NCI-H446 (cell line): ENCODE measurements at places on chromosomes 16 and 17.

GRCh38 chr16:7088711-7089110, 243.9 kb upstream of the RBFOX1 start:
- no peak for DNase-seq

- DNase-seq = no peak
Observed at GRCh38 chr16:72612256-72612655, 435.7 kb downstream of the ZFHX3 start.

DNA sequence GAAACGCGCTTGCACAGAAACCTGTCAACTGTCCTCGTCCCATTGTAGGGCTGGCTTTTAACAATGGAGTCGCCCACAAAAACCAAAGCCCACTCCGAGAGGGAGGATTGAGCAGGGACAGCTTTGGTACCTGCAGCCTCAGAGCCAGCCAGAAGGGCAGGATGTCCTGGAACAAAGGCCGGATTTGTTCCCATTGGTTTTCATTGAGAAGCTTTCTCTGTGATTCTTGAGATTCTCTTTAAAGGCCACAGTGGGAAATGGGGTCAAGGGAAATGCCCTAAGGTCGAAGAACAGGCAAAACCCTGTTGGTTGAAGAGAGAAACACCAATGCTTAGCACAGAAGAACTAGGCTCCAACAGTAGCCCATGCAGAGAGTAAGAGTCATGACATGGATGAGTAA, 65.4 kb downstream of the C16orf78 start:
- DNase-seq = no peak

- no peak for DNase-seq
Observed at GRCh38 chr17:76238847-76239537, 1.3 kb downstream of the RNF157 start.

- no peak for DNase-seq
Observed at GRCh38 chr16:15924996-15925395, 24.4 kb upstream of the ABCC1 start.

DNA sequence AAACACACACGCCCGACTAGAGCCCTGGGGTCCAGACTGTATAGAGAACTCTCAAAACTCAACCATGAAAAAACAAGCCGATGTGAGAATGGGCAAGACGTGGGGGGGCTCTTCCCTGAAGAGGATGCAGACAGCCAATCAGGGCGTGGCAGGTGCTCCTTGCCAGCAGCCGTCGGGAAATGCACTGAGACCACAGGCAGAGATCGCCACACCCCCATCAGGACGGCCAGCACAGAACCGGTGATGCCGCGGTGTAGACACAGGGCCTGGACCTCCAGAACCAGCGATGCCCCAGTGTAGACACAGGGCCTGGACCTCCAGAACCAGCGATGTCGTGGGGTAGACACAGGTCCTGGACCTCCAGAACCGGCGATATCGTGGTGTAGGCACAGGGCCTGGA, 169.2 kb downstream of the LAT start:
- no peak for DNase-seq

DNA sequence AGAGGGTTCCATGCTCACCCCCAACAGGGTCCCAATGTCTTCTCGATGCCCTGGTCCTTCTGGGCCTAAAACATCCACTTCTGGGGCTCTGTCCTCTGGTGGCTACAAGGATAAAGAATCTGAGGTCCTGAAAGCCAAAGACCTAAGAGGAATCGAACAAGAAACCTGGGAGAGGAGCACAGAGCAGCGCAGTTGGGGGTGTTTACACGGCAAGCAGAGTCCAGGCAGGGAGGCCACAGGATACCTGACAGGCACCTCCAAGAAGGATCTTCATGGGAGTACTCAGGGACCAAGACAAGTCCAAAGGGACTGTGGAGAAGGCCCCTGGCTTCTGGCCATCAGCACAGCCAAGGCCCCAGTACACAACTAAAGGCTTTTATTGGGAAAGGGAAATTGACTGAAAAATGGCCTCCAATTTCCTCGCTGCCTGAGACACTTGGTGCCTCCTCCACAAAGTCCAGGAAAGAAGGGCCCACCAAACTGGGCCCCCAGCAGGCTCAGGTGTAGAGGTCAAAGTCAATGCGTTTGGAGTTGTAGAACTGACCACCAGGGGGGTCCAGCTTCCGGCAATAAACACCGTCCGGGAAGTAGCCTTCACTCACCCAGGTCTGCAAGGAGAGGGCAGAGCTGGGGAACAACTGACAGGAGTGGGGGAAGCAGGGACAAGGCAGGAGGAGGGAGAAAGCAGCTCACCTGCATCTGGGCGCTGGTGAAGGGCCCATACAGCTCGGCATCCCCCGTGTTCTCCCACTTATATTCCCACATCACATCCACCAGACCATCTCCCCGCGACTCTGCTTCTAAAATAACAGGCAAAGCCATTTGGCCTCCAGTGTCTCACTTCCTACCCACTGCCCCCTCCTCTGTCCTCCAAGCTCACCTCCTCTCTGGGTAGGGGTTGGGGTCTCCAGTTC, 2.4 kb downstream of the CD2BP2 start:
- DNase-seq = no peak

GRCh38 chr17:33949100-33949499, 306.0 kb upstream of the CCL2 start:
- no peak for DNase-seq

DNA sequence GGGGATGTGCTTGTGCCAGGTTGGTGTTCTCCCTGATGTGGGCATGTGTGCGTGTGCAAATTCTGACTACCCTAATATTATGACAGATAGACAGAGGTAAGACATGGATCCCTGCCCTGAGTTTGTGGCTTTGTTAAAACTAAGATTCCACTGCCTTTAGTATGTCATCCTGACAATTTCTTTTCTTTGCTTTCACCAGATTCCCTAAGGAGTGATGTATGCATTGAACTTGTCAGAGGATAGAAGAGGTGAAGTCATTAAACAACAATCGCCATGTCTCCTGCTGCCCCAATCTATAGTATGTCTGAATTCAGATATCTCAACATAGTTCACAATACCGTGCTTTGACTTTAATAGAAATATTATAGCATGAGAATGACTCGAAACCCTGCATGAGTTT, 137.1 kb upstream of the ELAC2 start:
- DNase-seq = no peak

DNA sequence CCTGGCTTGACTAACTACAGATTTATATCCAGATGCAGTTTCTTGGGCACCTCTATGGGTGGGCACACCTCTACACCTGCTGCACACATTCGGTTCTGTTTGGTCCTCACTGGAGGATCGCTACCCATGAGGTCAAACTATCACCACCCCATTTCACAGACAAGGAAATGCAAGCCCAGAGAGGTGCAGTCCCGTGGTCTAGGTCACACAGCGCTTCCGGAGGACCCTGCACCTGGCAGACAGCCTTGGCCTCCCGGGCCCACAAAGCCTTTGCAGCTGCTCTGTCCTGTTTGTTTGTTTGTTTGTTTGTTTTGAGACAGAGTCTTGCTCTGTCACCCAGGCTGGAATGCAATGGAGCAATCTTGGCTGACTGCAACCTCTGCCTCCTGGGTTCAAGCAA, 39.3 kb upstream of the JPH3 start:
- no peak for DNase-seq

DNA sequence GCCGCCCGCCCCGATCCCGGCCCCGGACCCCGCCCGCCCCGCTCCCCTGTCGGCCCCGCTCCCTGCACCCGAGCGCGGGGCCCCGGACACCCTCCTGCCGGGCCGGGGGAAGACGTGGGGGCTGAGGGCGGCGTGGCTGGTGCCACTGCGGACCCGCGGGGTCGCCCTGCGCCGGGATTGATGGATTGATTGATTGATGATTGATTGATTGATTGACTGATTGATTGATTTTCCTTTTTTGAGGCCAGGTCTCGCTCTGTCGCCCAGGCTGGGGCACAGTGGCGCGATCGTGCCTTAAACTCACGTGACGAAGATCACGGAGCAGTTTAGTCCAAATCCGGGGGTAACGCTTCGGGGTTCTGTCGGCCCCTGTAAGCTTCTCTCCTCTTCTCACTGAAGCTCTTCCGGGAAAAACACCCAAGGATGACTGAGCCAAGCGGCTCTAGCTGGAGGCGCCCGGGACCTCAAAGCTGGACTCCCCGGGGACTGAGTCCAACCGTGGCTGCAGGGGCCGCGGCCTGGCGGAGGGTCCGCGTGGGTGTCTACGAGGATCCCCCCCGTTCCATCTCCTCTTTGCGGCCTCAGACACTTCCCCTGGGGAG, 40.2 kb upstream of the BHLHA9 start:
- no peak for DNase-seq

- no peak for DNase-seq
Observed at GRCh38 chr16:86595983-86596605, 17.7 kb downstream of the FOXL1 start.

DNA sequence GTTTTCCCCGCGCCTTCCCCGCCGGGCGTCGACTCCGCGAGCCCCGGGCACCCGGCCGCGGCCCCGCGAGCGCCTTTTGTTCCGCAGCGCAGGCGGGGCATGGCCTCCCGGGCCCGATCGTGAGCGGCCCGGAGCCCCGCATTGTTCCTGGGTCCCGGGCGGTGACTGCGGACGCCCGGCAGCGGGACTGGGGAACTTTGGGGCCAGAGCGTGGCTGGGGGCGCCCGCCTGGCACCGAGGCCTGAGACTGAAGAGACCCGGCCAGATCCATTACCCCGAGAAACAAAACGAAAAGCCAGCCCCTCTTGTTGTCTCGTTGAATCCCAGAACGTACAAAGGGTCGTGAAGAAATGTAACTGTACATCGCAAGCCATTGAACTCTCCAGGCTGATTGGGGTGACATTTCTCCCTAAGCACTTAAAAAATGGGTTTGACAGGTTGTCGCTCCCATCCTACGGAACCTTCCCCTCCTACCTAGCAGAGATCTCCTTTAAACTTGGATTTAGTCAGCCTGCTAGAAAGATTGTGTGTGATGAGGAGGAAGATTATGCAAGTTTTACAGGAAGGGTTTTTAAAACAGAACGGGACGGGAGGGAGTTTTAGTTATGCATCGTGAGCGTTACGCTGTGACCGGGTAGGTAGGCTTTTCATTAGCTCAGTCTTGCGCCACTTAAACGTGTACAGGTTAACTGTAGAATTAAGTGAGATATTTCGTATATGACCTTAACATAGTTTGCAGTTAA, 825 bp downstream of the METTL9 start:
- no peak for DNase-seq

DNA sequence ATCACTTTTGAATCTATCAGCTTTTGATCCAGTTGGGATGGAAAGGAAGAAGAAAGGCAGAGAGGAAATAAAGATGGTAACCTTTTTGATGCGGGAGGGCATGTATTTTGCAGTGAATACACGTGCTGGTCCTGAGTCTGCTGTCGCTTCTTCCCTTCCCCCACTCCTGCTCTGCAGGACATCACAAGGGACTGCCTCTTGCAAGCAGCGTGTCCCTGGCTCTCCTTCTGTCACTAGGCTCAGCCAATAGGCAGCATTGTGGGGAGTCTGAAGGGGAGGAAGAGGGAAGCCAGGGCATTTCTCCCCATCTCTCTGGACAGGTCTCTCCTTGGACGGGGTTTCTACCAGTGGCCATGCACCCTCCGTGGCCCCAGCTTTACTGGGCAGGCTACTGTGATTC, 15.7 kb upstream of the WFDC1 start:
- no peak for DNase-seq

DNA sequence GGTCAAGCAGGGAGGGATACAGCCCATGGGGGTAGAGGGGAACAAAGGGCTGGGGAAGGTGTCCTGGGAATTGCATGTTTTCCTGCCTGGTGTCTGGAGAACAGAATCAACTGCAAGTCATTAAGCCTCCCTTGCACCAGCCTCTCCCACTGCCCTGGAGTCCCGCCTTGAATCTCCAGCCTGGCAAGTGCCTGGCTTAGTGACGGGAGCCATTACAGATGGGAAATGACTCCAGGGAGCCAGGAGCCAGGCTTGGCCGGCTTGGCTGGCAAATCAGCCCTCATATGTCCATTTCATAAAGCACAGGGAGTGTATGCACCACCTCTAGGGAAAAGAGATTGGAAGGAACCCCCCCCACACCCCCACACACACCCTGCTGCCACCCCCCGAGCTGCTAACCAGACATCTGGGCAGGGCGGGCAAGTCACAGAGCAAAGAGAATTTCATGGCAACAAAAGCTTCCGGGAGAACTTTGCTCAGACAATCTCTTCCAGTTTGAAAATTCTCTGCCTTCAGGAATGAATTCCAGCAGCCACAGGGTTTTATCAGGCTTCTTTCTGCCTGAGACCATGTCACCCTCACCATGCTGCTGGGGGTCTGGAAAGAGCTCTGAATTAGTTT, 127.7 kb downstream of the NTN1 start:
- DNase-seq = no peak

DNA sequence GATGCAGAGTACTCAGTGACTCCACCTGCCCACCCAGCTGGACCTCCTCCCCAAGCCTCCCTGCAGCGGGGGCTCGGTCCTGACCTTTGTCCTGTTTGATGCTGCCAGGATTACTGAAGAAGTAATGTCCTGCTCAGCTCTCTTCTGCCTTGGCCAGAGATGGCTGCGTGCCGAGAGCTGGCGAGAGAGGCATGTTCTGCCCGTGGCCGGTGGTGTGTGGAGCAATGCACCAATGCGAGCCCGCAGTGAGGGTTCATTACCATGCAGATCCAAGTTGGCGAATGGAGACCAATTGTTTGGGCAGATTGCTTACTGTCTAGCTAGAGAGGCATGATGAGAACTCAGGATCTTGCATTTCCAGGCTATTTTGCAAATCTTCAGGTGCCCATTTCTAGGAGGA, 248.9 kb downstream of the ENGASE start:
- DNase-seq = no peak

DNA sequence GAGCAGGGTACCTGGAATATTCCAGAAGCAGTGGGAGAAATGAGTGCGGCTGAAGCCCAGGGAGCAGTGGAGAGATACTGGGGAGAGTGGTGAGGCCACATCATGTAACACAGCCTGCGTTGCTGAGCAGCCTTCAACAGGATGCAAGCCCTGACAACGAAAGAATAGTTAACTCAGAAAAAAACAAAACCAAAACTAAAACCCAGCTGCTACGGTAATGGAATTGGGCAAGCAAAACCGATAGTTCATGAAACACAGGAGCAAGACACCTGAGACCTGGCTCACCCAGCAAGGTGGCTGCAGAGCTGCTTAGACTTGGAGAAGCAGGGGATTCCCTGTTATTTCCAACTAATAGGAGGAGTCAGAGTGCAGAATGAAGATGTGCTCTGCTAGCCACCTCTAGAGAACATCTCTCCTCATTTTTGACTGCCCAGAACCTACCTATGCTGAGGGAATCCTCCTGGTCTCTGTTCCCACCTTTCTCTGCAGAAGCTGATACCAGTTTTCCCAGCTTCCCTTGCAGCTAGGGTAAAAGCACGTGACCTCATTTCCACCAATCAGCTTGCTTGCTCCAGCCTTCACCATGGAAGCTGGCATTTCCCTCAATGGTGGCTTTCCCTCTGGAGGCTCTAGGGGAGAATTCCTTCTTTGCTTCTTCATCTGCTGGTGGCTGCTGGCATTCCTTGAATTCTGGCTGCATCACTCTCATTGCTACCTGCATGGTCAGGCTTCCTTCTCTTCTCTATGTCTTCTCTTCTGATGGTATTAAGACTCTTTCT, 59.4 kb upstream of the XYLT1 start:
- DNase-seq = no peak
